ENCODE measurements at places on chromosomes 7 and 10. TPM values are rescaled to one million over a fixed set of nuclear protein-coding genes. Genes with fewer than 3 reads are reported as not detected.

The SEMA3E gene
- polyA plus RNA-seq, result 0.08 TPM

The PRR15 gene
- 0.27 TPM for polyA plus RNA-seq

The TSPAN13 gene
- 16.9 TPM for polyA plus RNA-seq

The VWDE gene
- polyA plus RNA-seq, result not detected

The TLX1 gene
- 0.15 TPM for polyA plus RNA-seq

The EBF3 gene
- 4.3 TPM for polyA plus RNA-seq

The IDI2 gene
- polyA plus RNA-seq, result 0.19 TPM

The DOCK1 gene
- 5.0 TPM for polyA plus RNA-seq

The FASTK gene
- polyA plus RNA-seq, result 168 TPM

The C10orf90 gene
- not detected for polyA plus RNA-seq

The MYO3A gene
- polyA plus RNA-seq, result not detected

The OR2A42 gene
- polyA plus RNA-seq, result not detected

The AKR1C4 gene
- not detected for polyA plus RNA-seq

The SLC13A1 gene
- polyA plus RNA-seq, result not detected

The CACNB2 gene
- polyA plus RNA-seq, result 11.4 TPM

The CDK14 gene
- polyA plus RNA-seq, result 2.9 TPM

- DNase-seq, result no peak
These were observed 3.0 kb downstream of the TMEM130 start for GRCh38 chr7:98866765-98867164.

- DNase-seq, result no peak
These were observed 209.3 kb upstream of the IMMP2L start for GRCh38 chr7:111771638-111772037.

DNA sequence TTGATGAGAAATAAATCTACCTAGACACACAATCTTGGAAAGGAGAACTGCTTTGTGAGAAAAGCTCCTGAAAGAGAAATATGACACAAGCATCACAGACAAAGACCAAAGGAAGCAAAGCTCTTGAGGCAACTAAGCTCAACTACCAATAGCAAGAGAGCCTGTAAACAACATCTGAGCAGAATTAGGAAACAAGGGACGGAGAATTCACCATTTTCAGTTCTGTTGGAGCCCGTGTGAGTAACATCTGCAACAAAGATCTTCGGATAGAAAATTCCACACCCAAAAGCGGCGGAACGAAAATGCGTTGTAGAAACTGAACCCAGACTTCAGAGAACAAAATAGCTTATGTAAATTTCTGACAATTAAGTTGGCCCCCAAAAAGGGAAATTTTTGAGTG, 909.9 kb upstream of the MBL2 start:
- no peak for DNase-seq

DNA sequence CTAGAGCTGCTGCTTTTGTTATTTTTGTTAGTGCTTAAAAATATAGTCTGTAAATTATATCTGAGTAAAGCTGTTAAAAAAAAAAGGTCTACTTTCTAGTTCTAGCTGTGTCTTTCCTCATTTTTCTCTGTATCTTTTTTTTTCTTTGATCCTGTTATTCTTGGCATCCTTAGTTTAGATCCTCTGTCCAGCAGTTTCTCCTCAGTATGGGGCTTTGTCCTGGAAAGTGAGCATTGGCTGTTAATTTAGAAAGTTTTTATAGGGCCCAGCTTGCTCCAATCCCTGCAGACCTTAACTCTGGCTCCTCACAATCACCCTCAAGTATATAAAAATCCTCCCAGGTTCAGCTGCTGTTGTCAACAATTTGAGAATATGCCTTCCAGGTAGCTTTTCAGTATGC, 23.5 kb downstream of the DDX50 start:
- no peak for DNase-seq

- no peak for DNase-seq
These were observed 35.5 kb downstream of the LYZL2 start for GRCh38 chr10:30594077-30594476.

- no peak for DNase-seq
These were observed 49.5 kb downstream of the IKZF1 start for GRCh38 chr7:50353894-50354595.

DNA sequence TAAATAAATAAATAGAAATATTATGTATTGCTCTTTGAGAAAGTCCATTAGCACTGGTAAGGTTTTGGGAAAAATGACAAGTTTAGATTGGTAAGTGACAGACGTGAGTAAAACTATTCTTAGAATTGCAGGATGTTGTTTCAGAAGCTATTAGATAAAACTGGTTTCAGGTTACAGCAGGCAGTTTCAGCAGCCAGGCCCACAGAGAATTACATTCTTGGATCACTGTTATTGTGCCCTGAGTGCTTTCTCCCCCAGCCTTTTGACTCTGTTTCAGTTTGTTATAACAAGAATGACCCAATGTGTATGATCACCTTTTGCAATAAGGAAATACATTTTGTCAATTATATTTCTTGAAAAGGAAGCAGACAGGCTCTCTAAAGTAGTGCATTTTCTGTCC, 86.5 kb downstream of the DKK1 start:
- DNase-seq, result no peak

DNA sequence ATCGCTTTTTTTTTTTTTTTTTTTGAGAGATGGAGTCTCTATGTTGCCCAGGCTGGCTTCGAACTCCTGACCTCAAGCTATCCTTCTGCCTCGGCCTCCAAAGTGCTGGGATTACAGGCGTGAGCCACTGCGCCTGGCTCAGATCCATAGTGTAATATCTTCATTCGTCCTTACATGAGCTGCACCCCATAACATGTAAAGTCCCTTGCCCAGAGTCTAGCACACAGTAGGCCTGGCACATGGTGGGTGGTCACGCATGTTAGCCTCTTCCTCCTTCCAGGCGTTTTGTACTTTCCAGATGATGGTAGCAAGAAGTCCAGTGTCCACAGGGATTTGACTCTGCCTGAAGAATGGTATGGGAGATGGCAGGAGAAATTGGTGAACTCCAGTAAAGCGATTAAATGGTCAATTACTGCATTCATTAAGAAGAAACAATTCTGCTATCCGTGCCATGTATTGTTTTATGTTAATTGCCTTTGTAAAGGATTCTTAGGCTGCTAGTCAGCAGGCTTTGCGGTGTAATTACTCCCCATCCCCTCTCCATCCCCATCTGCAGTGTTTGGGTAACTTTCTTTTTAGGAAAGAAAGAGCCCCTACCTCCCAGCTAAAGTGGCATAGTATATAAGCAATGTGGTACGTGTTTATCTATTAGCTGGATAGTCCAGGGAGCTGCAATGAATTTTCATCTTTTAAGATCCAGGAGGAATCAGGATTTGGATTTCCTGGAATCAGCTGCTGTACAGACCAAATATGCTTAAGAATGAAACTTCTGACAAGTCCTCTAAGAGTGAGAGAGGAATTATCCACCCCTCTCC, 1.2 kb downstream of the TPST1 start:
- no peak for DNase-seq

DNA sequence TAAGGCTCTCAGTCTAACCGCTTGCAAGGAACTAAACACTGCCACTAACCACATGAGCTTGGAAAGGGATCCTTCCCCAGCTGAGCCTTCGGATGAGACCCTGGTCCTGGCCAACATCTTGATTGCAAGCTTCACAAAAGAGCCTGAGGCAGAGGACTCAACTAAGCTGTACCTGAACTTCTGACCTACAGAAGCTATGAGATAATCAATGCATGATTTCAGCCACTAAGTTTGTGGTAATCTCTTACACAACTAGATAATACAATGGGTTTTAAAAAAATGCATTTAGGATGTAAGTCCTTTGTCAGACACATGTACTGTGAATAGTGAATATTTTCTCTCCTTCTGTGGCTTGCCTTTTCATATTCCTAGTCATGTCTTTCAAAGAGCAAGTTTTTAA, 125.6 kb upstream of the RHEB start:
- DNase-seq, result no peak

- no peak for DNase-seq
These were observed 4.3 kb upstream of the ZNF503 start for GRCh38 chr10:75405598-75406461.

DNA sequence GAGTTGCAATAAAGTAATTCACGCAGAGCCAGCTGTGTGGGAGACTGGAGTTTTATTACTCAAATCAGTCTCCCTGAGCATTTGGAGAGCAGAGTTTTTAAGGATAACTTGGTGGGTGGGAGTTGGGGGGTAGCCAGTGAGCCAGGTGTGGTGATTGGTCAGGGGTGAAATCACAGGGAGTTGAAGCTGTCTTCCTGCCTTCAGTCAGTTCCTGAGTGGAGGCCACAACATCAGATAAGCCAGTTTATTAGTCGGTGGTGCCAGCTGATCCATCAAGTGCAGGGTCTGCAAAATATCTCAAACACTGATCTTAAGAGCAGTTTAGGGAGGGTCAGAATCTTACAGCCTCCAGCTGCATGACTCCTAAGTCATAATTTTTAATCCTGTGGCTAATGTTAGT, 3.3 kb upstream of the CYP51A1 start:
- DNase-seq, result no peak

GRCh38 chr7:27173956-27174873, at the start of gene HOXA10:
Gene HOXA10 (minus strand): TSS chr7:27174320. CDS start chr7:27174306, 14 bp downstream.
- DNase-seq, result no peak

GRCh38 chr7:74289659-74290552, 699 bp downstream of the CLIP2 start:
- DNase-seq, result peak; percentile 52

DNA sequence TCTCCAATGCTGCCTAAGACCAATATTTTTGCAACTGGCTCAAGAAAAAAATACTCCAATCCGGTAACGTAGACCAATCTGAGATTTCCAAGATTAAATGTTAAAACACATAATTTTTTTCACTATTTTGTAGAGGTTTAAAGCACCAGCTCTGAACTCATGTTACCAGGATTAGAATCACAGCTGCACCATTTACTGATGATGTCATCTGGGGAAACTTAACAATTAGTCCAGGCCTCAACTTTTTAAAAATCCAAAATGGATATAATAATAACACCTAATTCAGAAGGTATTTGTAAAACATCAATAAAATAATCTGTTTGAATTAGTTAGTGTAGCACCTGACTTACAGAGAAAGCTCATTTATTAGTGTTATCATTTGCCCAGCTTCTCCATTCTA, 14.4 kb downstream of the PON1 start:
- no peak for DNase-seq

DNA sequence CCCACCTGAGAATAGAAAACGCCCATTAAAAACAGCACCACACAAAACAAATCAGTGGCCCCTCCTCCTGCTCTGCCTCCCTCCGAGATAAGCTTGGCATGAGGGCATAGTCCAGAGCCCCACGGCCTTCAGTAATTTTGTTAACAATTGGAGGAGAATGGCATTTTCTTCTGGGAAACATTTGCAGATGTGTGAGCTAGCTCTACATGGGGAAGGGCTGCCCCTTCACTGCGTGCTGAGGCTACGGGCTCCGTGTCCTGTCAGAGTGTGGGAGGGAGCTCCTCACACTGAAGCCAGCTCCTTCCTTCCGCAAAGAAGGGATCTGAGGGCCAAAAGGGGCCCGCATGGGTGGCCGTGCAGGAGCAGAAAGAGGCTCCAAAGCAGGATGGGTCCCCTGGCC, 15.2 kb downstream of the GRK5 start:
- DNase-seq, result no peak

- no peak for DNase-seq
These were observed 149.2 kb downstream of the CRPPA start for GRCh38 chr7:16271990-16272665.

GRCh38 chr7:101156866-101157589, 2.8 kb downstream of the AP1S1 start:
- DNase-seq, result no peak

DNA sequence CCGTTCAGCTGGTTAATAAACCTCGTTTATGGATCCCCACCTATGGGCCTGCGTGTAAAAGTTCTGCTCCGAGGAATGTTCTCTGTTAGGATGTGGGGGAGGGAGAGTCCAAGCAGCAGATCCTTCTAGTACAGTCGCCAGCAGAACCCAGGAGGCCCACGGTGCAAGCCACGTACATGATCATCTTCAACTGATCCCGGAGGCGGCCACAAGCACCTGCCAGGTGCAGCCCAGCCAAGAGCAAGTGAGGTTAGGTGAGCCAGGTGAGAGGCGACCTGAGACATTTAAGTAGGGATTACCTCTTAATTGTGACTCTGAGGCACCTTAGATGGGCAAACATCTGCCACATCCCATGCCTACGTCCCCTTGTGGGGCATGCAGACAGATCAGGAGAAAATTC, 18.0 kb upstream of the FGFR2 start:
- DNase-seq, result no peak

DNA sequence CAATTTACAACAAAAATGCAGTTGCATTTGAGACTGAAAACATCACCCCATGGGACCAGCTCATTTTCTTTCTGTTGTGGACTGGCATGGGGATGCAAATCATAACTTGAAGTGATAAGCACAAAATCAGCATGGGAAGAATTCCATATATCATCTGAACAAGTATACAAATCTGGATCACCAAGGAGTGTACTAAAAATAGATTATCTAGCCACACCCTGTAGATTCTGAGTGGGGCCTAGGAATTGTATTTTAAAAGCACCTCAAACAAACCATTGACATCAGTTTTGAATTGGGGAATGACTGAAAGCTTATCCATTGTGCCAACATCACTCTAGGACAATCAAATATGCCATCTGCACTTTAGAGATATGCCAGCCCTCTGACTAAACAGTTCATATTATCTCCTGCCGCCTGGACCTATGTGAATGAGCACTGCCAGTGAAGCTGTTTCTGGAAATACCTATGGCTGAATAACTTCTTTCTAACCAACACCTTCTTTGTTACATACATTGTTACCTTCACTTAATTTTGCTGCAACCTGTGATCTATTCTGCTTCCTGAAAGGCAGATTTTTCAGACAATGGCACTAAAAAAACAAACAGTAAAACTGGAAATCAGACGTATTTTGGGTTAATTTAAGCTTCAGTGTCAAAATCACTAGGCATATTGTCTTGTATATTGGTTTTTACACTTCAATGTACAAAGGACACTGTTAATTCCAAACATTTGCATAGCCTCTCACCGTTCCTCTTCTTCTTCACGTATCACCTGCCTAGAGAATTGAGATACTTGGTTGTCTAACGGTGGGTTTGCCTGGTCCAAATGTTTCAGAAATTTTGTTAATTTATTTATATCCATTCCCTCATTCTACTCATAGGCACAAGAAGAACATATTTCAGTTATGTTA, 42.4 kb upstream of the HGF start:
- no peak for DNase-seq

DNA sequence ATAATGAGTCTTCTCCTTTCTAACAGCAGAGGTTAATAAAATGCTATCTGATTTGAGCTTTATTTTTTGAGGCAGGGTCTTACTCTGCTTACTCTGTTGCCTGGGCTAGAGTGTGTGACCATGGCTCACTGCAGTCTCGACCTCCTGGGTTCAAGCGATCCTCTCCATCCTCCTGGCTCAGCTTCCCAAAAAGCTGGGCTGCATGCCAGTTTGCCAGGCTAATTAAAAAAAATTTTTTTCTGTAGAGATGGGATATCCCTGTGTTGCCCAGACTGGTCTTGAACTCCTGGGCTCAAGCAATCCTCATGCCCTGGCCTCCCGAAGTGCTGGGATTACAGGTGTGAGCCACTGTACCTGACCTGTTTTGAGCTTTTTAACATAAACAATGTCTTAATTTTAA, 56.7 kb downstream of the SCD start:
- no peak for DNase-seq

GRCh38 chr7:49159536-49159935, 235.2 kb downstream of the CDC14C start:
- DNase-seq, result no peak

Data from heart left ventricle (tissue), 16 donors.